Activated T-helper 2 cell treated with anti-CD3 and anti-CD28 coated beads, Interferon-gamma antibody, Interleukin-2, Interleukin-4, amounts not matched to agents 10 μg/mL and 5 μg/mL and 100 μg/mL, durations not matched to agents 14 hours and 24 hours and 36 hours (primary cell): ENCODE measurements at places on chromosomes 12 and 14. TPM values are rescaled to one million over a fixed set of nuclear protein-coding genes. Genes with fewer than 3 reads are reported as not detected.

GRCh38 chr12:110582276-110583136 lies 612 bp downstream of the PPTC7 start:
- peak; percentile 62 for DNase-seq

- DNase-seq, result no peak
Measured at GRCh38 chr12:78392918-78393317, 471.7 kb upstream of the SYT1 start.

GRCh38 chr14:22955702-22956569 lies 954 bp downstream of the HAUS4 start:
- no peak for DNase-seq

DNA sequence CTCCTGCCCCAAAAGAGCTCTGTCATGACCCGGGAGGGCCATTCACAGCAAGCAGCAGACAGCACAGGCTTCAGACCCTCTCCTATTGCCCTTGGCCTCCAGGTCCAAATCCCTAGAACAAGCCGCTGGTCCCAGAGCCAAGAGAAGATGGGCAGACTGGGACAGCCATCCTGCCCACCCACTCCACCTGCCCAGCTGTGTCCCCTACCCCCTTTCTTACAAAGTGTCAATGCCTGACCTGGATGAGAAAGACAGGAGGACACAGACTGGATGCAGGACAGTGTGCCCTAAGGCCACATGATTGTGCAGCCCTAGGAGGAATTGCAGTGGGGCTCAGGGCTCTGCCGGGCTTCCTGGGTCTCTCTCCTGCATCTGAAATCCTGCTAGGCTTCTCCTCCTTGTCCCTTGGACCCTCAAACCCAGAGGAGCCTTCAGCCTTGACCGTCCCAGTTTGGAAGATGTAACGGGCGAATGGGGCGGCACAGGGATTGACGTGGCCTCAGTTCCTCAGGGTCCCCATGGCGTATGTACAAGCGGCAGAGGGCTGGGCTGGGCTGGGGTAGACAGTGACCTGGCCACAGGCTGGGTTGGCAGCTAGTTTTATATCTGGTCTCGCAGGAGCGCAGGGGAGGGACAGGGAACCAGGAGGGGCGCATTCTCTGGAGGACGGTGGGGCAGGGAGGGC lies 27.1 kb upstream of the BCDIN3D start:
- DNase-seq, result no peak

DNA sequence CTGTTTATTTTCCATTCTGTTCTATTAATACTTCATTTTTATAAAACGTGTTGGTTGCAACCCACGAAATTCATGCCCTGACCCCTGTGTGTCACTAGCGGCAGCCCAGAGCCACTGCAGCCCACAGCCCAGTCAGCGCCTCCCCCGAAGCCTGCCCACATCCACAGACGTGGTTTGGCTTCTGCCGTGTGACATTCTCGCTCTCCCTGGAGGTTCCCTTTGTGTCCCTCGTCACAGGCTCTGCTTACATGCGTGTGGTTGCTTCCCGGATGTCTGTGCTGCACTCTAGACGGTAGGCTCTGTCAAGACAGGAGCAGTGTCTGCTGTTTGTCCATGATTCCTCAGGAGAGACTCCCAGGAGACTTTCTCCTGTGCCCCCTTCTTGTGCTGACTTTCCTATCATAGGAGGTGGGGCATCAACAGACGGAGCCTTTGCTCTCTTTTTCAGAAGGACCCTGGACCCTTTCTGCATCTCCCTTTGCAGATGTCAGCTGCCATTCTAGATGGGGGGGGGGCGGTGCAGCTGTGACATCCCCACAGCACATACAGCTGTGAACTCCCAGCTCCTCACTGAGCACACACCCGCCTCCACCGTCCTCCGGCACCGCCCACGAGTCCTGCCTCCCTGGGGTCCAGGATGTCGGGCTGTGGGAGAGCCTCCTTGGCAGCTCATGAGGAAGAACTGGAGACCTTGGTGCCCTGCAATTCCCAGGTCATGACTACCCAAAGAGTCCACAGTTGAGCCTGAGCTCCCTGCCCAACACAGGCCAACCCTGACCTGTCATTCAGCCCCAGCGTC lies 36.8 kb upstream of the PIWIL1 start:
- DNase-seq, result no peak

- no peak for DNase-seq
Measured at GRCh38 chr14:30651937-30652336, 29.8 kb downstream of the SCFD1 start.

DNA sequence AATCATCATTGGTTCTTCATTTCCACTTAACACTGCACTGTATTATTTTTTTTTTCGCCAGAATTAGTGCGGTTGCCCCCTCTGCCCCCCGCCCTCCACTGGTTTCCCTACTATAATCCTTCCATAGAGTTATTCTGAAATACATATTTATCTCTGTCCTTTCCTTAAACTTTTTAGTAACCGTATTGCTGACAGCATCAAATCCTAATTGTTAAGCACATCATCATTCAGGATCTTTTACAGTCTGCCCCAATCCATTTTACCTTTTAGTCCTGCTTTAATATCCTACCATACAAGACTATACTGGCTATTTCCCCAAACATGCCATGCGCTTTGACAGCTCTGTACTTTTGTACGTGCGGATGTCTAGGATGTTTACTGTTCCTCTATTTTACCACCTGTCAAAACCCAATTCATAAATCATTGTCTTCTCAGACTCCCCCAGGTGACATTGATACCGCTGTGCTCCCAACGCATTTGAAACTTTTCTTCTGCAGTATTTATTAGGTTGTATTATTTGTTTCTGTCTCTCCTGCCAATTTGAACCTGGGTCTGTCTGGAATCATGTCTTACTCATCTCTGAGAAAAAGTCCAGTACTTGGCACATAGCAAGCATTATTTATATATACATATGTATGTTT lies 1.0 kb downstream of the FGFR1OP2 start:
- no peak for DNase-seq

GRCh38 chr12:100913872-100914592 lies 119.5 kb downstream of the ANO4 start:
- DNase-seq, result no peak

DNA sequence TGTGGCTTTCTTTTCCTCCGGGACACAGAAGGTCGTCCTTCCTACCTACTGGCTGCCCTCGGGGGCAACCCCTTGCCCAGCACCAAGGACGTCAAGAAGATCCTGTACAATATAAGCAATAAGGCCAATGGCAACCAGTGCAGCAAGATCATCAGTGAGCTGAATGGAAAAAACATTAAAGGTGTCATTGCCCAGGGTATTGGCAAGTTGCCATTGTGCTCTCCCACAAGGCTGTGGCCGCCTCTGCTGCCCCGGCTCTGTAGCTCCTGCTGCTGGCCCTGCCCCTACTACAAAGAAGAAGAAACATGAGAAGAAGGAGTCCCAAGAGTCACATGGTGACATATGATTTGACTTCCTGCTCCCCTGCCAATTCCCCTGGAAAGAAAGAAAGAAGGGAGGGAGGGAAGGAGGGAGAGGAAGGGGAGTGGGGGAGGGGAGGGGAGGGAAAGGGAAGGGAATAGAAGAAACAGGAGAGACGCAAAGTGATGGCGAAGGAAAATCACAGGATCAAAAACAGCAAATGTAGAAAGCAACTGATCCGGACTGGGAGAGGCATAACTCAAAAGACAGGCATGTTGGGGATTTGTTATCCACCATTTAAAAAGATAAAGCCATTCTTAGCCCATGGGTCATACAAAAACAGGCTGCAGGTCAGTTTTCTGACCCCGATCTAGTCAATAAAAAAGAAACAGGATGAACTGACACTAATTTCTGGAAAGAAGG lies 61.3 kb upstream of the RESF1 start:
- no peak for DNase-seq

- no peak for DNase-seq
Measured at GRCh38 chr14:55799508-55800095, 219.6 kb downstream of the KTN1 start.

DNA sequence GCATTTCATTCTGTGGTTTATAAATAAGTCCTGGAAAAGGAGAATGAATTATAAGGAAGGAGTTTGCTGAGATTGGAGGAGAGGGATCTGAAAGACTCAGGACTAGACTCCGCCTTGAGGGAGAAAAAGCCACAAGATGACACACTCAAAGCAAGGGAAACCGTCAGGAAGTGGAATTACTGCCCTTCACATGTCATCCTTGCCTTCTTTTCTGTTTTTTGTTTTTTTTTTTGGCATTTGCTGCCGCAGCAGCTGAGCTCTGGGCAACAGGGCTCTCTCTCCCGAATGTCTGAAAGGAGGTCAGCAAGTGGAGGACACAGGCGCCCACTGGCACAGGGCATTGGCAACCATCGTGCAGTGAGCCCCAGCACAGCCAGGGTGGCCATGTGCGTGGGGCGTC lies 344.9 kb downstream of the DPF3 start:
- DNase-seq, result no peak

- DNase-seq, result no peak
Measured at GRCh38 chr12:22477166-22477893, 67.0 kb downstream of the C2CD5 start.

- no peak for DNase-seq
Measured at GRCh38 chr14:96173636-96174475, 30.8 kb upstream of the BDKRB2 start.

DNA sequence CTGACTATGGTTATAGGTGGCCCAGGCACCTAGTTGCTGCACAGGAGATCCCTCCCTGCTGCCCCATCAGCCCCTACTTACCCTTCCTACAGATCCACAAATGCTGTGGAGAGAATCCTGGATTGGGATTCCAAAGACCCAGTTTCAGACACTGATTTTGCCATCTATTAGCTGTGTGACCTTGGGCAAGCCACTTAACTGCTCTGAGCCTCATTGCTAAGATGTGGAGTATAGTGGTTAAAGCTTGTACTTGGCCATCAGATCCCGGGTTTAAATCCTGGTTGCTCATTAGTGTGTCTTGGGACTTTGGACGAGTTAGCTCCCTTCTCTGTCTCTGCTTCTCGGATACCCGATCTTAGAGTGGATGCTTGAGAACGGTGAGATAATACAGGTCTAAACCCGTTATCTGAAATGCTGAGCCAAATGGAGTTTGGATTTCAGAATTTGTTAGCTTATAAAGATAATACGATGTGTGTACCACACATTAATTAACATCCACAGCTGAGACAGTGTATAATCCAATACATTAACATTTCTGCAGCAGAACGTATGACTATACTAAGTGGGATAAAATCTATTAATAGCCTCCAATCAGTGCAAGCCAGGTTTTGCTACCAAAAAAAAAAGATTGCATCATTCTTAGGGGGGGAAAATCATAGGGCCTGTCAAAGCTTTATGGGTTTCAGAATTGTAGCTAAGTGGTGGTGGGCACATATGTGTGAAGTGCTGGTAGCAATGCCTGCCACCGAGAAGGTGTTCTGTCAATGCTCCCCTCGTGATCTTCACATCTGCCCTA lies 16.0 kb downstream of the PROX2 start:
- DNase-seq, result no peak

- peak; percentile 65 for DNase-seq
Measured at GRCh38 chr14:61444215-61444768, 122.9 kb downstream of the PRKCH start.

DNA sequence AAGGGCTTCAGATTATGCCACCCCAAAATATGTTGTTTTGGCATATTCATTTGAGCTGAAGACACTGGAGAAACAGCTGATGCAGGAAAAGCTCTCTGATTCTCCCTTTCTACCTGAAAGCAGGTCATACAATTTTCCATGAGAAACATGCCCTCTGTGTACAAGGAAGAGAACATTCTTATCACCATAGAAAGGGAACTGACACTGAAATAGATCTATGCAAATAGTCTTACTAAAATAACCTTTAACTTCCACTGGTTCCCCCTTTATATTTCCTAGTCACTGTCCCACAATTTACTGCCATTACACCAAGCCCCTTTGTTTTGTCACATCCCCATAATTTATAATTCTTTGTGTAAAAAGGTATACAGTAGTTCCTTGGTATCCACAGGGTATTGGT lies 9.6 kb upstream of the PHC1 start:
- DNase-seq, result no peak

DNA sequence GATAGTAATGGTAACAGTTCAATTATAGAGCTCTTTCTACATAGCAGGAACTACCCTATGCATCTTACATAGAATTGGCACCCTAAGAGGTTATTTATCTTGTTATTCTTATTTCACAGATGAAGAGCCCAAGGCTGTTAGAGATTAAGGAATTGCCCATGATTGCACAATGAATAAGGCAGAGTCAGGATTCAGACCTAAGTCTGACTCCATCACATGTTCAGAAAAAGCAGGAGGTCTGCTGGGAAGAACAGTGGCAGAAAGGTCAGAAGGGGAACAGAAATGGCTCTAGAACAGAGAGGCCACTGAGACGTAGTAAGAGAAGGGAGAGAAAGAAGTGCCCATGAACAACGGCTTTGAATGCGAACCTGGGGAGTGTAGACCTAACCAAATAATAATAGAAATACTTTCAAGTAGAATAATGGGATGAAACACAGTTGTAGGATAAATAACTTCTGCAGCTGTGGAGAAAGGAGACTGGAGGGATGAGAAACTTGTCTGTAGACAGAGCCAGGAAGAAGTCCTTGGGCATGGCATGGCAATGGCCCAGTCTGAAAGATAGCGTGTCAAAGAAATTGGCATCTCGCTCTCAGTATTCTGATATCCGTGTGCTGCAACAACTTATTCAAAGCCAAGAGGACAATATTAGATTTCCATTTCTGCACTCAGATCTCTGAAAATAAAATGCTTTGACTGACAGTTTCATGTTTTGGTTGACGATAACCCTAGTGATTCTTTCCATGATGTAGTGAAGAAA lies 17.6 kb downstream of the MYBPC1 start:
- no peak for DNase-seq

GRCh38 chr12:94430304-94430703 lies 29.4 kb downstream of the CEP83 start:
- DNase-seq, result no peak

- no peak for DNase-seq
Measured at GRCh38 chr12:90060031-90060430, 351.4 kb upstream of the ATP2B1 start.

DNA sequence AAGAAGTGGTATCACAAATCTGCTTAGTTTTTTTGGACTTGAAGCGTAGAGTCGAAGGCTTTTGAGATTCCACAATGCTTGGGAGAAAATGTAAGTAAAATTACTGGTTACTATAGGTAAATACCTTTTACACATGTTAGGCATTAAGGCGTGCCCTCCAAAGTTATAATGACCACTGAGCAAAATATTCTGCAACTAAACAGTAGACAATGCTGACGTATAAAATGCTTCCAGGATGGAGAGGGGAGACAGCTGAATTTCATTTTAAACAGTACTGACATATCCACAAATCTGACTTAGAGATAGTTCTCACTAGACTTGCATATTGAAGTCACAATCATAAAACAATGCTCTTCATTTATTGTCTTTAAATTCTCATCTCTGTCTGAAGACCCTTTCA lies 144.5 kb upstream of the DCN start:
- DNase-seq, result no peak

Gene KLRB1
- total RNA-seq, result 0.32 TPM in 1 of 2 replicates, not detected in the other

Gene CCDC177
- 0.05 TPM in 1 of 2 replicates, not detected in the other for total RNA-seq

Gene MYH6
- total RNA-seq, result 0.11 and 0.14 TPM in 2 replicates

Gene FAR2
- 3.8 and 4.3 TPM in 2 replicates for total RNA-seq

Gene CD4
- 354 and 368 TPM in 2 replicates for total RNA-seq

Gene TAS2R8
- not detected in 2 replicates for total RNA-seq

Gene GPR68
- total RNA-seq, result 5.7 and 6.0 TPM in 2 replicates

Gene STON2
- total RNA-seq, result not detected in 2 replicates

Gene KRT74
- not detected in 2 replicates for total RNA-seq

Gene CAPZA3
- not detected in 2 replicates for total RNA-seq

Gene SERPINA9
- total RNA-seq, result not detected in 2 replicates
